NCI-H774 (cell line): ENCODE measurements at places on chromosomes 6 and 20.

DNA sequence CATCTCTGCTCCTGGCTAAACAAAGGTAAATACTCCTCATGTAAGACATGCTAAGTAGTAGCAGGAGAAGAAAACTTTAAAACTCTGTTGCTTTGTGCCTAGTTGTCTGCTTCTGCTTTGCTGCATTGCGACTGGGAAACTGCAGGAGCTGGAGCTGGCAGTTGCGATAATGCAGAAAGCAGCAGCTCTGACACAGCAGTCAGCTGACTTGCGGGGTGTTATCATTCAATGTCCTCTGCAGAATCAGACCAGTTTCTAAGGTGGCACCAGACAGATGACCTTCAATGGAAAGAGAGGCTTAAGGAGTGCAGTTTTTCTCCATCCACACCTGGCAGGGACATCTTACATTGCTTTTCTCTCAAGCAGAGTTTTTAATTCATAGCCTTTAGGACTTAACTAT, 69.9 kb upstream of the SOX4 start:
- peak; percentile 40 for DNase-seq

GRCh38 chr20:40073535-40074111, 615.4 kb downstream of the MAFB start:
- no peak for DNase-seq

GRCh38 chr6:80133020-80133419, 26.5 kb downstream of the BCKDHB start:
- DNase-seq, result peak; percentile 68

- peak; percentile 49 for DNase-seq
Measured at GRCh38 chr20:3786126-3786484, 435 bp downstream of the CENPB start.

DNA sequence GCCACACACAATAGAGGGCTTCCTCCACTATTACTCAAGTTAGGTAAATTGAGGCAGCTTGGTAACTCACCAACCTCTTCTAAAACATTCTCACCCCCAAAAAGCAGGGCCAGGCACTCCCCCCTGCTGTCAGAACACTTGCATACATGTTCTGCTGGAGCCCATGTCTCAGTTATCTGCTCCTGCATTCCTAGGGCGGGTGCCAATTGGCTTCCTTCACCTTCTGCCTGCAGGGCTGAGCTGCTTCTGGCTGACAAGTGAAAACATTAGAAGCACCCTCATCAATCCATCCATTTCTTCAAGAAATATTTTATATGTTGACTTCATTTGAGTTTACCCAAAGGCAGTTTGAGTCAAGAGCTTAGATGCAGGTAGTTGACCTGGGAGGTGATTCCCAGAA, 4.5 kb upstream of the ENTPD6 start:
- DNase-seq, result no peak

DNA sequence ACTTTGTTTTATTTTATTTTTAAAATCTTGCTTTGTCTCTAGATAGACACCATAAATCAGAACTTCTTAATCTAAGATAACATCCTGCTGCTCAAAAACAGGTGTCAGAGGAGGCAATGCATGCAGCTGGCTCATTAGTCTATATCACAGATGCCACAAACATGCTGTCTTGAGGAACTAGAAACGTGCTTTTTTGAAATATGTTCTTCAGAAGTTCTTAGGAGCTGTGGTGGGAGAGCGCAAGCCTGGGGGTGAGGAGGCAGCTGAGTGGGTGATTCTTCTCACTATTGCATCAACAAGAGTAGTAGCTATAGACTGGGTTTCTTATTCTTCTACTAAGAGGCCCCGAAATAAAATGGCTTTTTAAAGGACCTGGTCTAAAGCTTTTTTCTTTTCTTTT, 23.4 kb downstream of the IL22RA2 start:
- DNase-seq, result no peak

DNA sequence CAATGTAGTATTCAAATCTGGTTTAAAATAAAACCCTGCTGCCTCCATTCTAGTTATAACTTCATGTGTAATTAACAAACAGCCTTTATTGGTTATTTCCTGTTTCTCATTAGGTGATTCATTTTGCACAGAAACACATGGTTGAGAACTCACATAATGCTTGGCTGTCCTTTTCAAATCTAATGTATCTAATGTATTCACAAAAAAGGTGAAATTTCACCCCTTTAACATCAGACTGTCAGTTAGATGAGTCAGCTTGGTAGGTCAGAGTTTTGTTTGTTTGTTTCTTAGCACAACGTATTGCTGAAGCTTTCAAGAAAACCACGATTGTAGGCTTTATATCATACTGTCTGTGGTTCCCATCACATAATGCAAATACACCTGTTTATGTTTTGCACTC, 78.7 kb upstream of the TMEM30A start:
- DNase-seq, result no peak

DNA sequence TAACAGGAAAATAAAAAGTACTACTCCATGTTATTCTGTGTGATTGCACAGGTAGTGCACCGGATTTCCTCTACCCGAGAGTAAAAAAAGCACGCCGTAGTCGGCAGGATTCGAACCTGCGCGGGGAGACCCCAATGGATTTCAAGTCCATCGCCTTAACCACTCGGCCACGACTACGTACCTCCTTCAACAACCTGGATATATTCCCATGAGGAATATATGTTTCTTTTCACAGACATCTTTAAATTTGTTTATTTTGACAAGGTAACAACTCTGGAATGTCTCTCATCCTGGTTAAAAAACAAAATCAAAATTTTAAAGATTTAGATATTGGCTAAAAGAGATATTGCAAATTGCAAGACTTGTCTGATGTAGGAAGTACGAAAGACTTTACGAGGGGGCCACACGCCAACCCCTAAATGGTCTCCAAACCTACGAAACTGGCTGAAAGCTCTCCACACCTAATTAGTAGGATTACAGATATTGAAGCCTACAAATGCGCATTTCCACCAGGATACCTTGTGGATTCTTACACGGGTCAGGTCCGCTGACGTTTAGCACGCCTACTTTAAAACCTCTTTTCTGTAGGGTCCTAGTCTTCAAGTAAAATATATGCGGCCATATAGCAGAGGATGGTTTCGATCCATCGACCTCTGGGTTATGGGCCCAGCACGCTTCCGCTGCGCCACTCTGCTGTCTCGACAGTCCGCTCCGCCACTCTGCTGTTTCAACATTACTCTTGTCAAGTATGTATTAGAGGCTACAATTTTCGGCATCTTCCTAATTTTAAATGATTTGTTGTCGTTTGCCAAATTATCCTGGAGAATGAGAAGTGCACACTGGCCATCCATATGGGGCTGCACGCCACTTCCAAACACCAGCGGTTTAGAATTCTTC, 52.2 kb upstream of the BTN3A2 start:
- peak; percentile 68 for DNase-seq

GRCh38 chr6:11174242-11174611, 58.2 kb downstream of the NEDD9 start:
- no peak for DNase-seq

DNA sequence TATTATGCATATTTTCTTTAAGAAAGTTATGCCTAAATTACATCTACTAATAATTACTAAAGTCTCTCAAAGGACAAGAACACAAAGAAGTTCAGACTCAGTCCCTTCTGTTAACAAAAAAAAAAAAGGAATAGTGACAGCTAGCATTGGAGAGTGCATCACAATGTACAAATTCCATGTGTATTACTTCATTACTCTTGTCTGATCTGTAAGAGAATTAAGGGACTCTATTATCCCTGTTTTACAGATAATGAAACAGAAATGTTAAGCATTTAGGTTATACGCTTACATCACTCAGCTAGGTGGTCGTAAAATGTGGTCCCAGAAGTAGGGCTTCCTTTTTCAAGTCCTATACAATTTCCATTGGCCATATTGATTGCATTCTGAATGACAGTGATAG, 17.2 kb upstream of the VNN1 start:
- DNase-seq, result no peak

DNA sequence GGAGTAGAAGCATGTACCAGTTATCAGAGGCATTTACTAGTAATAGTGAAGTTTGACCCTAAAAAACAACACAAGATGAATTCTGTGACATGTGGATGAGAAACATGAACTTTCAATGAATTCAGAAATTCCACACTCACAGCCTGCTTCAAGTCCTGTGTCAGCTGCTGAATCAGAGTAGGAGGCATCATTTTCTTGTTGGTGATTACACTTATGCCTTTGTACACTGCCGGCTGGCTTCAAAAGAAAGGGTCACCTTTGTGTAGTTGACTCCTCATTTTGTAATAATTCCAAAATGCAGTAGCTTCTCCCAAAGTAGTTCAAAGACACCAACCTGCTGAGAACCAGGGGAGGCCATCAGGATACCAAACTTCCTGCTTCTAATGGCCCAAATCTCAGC, 165.5 kb downstream of the BACH2 start:
- no peak for DNase-seq

DNA sequence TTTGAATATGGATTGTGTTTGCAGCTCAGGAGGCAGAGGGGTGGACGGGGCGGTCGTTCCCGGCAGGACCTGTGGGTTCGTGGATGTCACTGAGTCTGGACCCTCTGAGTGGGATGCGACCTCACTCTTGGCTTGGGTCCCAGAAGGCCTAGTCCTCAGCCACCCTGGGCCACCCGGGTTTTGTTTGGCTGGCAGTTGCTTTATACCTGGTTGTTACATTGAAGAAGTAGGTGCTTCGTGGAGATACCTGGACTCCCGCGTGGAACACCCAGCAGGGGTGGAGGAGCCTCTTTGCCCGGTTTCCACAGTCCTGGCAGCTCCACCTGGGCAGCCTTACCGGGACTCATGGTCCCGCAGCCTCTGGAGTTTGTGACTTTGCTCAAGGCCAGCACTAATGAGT, 405.1 kb downstream of the TAF4 start:
- no peak for DNase-seq

GRCh38 chr6:6401401-6401800, 80.9 kb upstream of the F13A1 start:
- no peak for DNase-seq

GRCh38 chr6:30013291-30013922, 47.7 kb upstream of the POLR1H start:
- peak; percentile 7 for DNase-seq

- DNase-seq, result no peak
Measured at GRCh38 chr20:31535298-31535697, 21.1 kb downstream of the HM13 start.

DNA sequence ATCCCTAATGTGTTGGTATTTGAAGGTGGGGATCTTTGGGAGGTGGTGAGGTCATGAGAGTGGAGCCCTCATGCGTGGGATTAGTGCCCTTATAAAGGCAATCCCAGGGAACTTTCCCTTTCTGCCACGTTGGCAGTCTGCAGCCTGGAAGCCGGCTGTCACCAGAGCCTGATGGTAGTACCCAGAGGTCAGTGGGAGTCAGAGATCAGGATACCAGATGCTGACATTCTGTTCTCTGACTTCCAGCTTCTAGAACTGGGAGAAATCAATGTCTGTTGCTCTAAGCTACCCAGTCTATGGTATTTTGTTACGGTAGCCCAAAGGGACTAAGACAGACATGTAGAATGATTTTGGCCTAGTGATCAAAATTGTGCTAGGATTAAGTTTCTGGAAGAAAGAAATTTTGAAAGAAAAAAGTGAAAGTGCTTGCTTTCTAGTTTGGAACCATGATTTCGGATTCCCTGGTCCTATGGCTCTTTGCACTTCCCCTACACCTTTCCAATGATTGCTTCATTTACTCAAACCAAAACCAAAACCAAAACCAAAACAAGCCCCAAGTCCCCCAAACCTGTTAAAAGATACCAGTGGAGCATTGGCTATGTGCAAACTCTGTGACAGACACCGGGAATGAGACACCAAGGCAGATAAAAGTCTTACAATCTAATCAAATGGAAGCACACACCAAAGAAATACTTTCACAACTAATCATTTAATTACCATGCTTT, 173.7 kb upstream of the ZNF217 start:
- no peak for DNase-seq

DNA sequence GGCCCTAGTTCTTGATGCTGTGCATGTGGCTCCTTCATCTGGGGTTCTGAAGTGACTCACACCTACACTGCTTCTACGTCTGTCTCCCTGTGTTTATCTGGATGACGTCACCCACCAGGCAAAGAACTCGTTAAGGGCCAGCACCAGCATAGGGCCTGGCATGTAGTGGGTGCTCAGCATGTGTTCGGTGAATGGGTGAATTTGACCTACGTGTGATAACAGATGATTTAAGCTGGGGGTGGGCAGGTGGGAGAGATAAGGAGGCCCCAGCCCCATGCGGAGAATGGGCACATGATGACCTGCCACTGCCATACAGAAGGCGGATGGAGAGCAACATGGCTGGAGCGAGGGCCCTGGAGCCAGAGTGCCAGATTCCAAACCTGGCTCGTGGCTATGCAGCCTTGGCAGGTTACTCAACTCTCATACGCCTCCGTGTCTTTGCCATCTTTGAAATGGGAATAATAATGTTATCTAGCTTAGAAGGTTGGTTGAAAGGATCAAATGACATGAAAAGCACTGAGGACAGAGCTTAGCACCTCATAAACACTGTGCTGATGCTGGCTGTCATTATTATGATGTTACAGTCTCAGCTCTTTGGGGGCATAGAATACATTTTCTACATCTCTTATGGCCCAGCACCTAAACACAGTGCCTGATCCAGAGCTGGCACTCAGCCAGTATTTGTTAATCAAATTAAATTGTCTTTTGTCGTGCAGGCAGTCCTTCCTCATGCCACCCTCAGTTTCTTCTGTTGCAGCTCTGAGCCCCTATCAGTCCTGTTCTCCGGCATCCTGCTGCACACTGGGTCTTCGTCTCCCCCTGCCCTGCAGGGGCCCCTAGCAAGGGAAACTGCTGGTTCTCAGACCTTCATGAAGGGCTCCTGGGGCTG, 39.6 kb downstream of the VEGFA start:
- DNase-seq, result peak; percentile 53

DNA sequence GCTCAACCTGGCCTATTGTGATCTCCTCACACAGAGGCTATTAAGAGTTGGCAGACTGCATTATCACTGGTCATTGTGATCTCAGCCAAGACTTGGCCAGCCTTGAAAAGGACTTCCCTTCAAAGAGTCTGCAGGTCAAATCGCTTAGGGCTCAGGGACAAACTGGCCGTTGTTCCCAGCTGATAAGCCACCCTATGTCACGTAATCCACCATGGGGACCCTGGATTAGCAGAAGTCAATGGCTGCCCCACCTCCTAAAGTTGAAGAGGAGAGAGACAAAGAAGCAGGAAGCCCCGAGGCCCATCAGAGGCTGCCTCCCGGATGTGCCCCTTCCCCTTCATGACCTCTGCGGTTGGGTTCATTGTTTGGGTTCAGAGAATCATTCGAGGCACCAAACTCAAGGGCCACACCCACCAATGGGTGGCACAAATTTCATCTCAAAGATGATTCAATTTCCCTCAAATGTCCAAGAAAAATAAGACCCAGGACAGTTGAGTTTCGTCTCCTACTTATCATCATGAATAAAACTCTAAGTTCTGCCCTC, 56.6 kb downstream of the BPIFB1 start:
- DNase-seq, result no peak

DNA sequence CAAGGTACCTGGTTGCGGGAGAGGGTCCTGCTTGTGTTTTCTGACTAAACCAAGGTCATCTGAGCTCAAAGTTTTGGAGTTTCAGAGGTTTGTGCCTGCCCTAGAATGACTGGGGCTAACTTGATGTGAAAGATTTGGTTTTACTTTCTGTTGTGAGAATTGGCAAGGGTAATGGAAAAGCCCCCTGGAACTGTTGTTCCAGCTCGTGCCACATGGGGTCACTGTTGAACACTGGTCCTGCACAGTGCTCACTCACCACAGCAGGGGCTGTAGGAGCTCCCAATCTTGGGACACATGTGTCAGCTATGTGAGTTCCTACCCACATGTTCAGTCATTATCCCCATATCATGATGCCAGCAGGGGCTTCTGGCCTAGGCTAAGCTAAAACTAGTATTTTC, 6.5 kb downstream of the TGM6 start:
- no peak for DNase-seq
